Fibroblast of skin of abdomen (primary cell): ENCODE measurements at places on chromosomes 4 and X.
A peak's percentile ranks its signal among the peaks of the same experiment; 100 is the strongest.

GRCh38 chrX:135581496-135581895 is 61.0 kb downstream of the INTS6L start:
- DNase-seq: peak; percentile 1

GRCh38 chr4:81166458-81167160 is 48.4 kb downstream of the PRKG2 start:
- peak; percentile 80 for DNase-seq

GRCh38 chr4:41158756-41159155 is 55.6 kb downstream of the APBB2 start:
- DNase-seq: no peak

DNA sequence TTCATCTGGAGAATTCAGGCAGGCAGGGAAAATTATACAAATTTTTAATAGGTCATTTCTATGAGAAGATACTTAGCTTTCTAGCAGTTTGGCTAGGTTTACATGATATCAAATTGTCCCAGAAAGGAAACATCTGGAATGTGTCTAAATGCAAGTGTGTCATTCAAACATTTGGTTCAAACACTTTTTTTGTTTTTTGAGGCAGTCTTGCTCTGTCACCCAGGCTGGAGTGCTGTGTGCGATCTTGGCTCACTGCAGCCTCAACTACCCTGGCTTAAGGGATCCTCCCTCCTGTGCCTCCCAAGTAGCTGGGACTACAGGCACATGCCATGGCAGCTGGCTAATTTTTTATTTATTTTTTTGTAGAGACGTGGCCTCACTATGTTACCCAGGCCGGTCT is 31.6 kb downstream of the SPARCL1 start:
- DNase-seq: no peak

DNA sequence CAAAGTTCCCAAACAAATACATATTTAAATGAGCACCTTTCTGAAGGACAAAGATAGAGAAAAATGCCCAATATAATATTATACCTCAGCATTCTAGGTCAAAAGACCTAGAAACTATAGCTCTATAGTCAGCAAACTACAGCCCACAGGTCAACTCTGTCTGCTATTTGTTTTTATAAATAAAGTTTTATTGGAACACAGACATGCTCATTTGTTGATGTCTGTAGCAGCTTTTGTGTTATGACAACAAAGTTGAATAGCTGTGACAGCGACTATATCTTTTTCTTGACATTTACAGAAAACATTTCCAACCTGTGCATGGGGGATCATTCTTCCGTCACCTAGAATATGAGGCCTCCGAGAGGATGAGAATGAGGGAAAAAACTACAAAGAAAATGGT is 48.7 kb upstream of the WDR19 start:
- no peak for DNase-seq

- DNase-seq: peak; percentile 25
Observed at GRCh38 chr4:105327956-105328355, 145.9 kb downstream of the PPA2 start.

DNA sequence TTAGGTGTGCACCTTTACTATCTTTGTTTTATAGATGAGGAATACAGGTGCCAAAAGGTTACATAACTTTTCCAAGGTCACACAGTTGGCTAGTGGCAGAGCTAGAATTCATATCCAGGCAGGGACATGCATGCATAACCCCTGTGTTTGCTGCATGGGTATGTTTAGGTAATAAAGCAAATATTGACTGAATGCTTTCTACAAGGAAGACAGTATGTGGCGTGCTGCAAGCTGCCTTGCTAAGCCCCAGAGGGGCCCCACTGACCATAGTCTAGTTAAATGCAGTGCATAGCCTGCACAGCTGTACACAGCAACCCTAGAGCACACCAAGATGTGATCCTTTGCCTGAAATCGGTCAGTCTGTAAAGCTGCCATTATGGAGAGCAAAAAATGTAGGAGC is 320.5 kb upstream of the IGFBP7 start:
- DNase-seq: no peak

GRCh38 chr4:132026166-132026565 is 1122.9 kb upstream of the PCDH10 start:
- no peak for DNase-seq

- no peak for DNase-seq
Observed at GRCh38 chrX:53039236-53039635, 9.4 kb upstream of the GPR173 start.

GRCh38 chr4:64897683-64898082 is 488.4 kb upstream of the TECRL start:
- DNase-seq: no peak

DNA sequence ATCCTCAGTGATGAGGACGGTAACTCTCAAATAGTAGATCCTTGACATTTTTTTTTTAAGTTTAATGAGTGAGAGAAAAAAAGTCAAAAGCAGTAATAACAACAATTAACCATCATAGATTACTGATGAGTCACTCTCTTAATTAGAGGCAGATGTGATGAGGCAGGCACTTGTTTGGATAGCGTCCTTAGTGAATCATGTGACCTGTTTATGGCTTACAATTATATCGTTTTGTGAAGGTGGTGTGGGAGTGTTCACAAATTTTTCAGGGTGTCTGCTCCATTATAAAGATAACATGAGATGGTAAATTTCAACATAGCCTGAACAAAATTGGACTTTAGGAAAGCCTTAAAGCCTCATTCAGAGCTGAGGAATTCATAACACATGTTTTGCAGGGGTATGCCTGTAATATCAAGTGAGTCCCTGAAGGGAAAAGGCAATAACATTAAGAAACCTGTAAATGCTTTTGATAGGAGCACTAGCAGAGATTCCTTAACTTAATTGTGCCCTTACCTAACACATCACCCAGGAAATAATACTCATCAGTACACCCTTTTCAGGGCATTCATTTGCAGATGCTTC is 51.9 kb upstream of the XIAP start:
- peak; percentile 75 for DNase-seq

DNA sequence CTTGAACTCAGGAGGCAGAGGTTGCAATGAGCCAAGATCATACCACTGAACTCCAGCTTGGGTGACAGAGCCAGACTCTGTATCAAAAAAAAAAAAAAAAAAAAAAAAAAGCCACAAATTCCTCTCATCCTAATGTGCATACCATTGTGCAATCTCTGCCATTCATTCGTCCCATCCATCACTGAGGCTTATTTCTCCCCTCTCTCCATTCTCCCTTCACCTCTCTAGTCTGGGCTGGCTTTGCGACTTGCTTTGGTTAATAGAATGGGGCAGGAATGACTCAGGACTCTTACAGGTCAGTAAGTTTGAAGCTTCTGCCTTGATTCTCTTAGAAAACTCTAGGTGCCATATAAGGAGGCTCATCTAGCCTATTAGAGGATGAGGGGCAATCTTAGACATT is 60.3 kb upstream of the DDX3X start:
- peak; percentile 76 for DNase-seq

DNA sequence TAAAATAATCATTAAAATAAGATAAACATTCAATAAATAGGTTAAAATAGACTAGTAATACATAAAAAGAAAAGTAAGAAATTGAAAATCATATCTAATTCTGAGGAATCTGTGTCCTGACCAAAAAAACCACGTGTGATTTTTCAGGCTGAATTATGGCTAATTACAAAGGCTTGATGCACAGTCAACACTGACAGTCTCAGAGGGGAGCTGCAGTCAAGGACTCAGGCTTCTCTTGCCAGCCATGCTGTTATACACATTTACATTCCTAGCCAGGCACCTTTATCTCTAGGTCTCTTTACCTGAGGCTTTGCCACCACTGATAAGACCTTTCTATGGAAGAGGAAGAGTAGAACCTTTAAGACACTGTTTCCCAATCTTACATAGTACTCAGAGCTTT is 1737.7 kb upstream of the PCDH10 start:
- DNase-seq: no peak

- DNase-seq: peak; percentile 50
Observed at GRCh38 chrX:138765051-138765450, 53.5 kb upstream of the FGF13 start.

GRCh38 chr4:105093975-105094374 is 52.7 kb upstream of the TET2 start:
- DNase-seq: no peak

DNA sequence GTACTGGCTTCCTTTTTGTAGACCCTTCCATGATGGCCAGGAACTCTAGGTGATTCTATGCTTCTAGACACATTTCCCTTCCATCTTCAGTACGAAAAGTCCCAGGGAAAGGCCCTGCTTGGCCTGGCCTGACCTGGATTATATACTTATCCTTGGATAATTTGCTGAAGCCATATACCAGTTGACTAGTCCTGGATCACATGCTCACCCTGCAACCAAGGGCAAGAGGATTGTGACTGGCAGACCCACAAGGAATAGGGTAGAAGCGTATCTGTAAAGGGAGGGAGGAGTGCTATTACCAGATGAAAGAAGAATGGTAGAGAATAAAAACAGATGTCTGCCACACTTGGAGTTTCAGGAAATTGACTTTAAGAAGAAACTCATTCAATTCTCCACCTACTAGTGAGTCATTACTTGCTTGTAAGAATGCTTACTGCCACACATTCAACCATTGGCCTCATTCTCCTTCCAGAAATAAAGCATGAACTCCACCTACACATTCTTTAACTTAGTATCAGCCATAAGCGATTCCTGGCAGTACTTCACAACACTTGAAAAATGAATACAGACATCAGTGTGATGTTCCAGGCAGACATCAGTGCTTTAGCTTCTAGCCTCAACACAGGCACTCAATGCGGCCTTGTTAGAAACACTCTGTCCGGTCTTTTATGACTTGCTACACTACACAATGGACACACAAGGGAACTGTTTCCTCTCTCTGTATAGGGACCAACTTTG is 141.8 kb downstream of the CBR4 start:
- peak; percentile 97 for DNase-seq

DNA sequence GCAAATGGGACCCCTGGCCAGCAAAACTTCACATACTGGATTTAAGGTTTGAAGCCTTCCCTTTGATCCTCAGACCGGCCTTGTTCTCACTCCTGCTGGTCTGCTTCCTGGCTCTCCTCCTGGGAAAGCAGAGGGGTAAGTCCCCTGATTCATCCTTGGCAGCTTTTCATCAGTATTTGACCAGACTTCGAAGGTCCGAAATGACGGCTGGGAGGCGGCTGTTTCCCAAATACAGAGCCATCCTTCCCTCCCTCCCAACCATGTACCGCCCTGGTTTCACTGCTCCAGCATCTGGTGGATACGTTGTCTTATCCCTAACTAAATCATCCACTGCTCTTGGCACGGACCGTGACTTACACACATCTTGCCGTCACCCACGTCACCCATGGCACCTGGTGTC is 265.5 kb downstream of the BCOR start:
- no peak for DNase-seq

GRCh38 chr4:55122235-55122634 is 3.2 kb downstream of the KDR start:
- DNase-seq: no peak
